ENCODE measurements at places on chromosomes 5 and 9.

DNA sequence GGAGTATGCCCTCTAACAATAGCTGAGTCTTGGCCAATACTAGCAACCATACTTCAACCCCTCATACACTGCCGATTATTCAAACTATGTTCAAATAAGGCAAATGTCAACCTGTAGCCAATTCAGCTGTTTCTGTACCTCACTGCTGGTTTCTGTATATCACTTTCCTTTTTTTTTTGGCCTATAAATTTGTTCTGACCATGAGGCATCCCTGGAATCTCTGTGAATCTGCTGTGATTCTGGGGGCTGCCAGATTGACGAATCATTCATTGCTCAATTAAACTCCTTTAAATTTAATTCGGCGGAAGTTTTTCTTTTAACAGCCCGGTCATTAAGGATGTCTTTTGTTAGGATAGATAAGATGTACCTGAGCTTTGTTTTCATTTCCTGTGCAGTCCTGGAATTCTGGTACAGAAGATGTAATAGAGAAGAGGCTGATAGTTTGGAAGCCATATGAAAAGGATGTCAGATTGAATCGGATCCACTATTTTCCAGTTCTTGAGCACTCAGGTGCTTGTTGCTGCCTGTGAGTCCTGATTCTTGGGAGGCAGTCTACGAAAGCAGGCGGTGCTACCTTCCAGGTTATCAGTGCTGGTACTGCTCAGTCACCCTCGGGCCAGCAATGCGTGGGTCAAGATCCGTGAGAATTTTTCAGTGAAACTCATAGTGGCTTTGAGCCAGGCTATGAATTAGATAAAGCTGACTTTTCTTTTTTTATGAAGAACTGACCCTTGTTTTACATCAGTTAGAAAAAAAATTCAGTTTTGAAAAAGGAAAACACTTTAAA, 106.2 kb upstream of the TUT7 start:
- no peak for DNase-seq

DNA sequence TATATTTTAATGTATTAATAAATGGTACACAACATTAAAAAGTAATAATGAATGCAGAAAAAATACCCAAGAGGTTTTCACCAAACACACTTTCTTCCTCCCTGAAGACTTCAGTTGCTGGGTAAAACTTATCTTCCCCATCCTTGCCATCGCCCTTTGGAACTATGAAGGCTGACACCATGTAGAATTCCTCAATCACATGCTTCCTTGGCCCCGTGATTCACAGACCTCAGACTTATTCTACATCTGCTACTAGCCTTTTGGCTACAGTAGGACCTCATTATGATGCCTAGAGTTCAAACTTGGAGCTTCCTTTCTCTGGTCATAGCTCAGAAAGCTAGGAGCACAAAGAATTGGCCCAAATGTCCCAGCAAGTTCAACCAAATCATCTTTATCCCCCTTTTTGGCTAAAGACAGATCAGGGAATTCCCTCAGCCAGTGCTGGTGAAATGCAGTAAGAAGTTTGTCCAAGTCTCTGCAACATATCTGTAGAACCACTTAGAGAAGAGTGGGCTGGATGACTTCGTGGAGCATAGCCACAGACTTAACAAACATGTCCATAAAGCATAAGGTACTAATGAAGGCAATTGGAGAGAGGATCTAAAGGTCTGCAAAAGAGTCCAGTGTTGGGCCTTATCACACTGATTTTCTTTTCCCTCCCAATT, 253.5 kb downstream of the SEC61B start:
- DNase-seq, result no peak

DNA sequence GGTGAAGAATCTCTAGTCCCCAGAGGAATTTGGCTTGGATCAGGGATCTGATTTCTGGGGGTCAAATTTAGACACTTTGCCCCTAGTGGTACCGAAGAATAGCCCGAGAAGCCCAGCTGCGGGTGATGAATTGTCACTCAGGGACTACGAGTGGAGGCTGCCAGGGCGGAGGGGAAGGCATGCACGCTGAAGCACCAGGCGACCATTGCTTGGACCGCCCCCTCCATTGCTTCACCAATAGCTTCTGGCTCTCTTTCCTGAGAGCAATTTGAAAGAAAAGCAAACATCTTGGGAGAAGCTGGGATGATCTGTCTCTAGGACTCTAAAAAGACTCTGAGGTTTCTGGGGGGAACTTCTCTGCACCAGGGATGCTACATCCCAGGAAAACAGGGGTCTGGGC, 137.6 kb downstream of the CRB2 start:
- no peak for DNase-seq

GRCh38 chr9:113602126-113603047, 138.9 kb downstream of the RGS3 start:
- DNase-seq, result no peak

- DNase-seq, result no peak
Measured at GRCh38 chr5:68673823-68674180, 420.0 kb upstream of the SLC30A5 start.

DNA sequence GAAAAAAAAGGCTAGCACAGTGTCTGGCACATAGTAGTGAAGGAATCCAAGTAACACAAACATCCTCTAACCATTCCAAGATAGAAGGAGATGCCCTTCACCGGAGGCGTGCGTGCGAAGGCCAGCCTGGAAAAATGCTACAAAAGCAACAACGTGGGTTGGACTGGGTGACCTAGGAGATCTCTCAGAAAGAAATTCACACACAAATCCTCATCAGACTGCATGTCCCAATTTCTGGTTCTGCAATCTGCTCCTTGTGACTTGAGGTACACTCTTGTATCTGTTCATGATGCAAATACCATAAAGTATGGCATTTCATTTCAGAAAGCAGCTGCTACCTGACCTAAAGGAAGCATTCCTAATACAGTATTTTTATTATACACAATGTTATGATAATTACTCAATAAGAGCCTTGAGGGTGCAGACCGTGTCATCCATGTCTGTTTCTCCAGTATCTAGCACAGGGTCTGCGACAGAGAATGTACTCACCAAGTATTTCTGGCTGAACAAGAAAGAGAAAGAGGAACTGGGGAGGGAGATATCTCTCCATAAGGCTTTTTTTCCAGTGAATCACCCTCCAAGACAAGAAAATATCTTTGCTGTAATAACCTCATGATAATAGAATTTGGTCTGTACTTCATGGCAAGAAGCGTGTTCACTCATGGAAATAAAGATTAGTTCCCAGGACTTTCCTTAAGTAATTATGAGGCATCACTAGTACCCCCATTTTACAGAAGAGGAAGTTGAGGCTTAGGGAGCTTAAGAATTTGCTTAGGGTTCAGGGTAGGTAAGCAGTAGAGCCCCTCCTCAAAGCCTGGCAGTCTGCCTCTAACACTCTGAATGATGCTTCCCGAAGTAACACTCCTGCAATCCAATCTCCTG, 138.3 kb downstream of the CDK5RAP2 start:
- DNase-seq, result no peak

DNA sequence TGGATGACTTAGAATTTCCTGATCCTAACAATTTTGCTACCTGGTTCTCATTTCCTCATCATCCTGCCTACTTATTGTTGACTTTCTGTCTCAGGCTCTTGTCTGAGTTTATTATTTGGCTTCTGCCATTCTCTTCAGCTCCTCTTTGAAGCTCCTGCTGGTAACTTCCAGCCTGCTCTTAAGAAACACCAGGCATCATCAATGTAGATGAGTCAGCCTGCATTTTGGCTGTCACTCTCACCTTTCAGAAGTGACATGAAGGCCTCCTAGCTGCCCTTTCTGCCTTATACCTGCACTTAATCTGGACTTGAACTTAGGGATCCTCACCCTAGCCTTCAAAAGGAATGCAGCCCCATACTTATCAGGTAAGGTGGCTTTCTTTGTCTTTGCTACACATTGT, 551.8 kb upstream of the ZNF608 start:
- no peak for DNase-seq

GRCh38 chr5:6704361-6704851, 8.8 kb upstream of the TENT4A start:
- no peak for DNase-seq

DNA sequence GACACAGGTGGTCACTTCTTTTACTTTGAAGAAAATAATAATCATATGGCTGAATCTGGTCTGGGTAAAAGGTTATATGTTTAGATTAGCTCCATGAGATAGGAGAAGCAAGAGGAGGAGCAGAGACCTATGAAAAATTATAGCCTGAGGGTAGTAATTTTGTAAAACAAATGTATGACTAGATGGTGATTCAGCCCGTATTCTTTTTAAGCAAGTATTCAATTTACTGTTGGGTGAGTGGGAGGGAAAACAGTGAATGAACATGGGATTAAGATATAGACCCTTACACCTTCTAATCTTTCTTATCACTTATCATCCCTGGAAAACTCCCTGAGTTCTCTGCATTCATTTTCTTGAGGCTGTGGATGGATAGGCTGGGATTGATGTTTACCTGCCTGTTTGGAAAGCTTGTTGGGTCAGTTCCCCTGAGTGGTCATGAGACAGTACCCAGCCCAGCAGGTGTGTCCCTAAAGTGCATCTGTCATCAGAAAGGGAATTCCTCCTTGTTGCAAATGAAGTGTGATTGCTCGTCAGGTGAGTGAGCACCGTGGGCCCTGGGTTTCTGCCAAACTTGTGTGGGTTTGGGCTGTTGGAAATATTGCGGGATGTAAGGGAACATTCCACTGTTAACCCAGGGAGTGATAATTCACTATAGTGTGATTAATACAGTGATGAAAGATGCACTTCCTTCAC, 101.2 kb upstream of the GDNF start:
- DNase-seq, result no peak

GRCh38 chr9:35237311-35237710, 75.5 kb downstream of the UNC13B start:
- DNase-seq, result no peak

- no peak for DNase-seq
Measured at GRCh38 chr9:2170722-2171121, 155.6 kb downstream of the SMARCA2 start.

DNA sequence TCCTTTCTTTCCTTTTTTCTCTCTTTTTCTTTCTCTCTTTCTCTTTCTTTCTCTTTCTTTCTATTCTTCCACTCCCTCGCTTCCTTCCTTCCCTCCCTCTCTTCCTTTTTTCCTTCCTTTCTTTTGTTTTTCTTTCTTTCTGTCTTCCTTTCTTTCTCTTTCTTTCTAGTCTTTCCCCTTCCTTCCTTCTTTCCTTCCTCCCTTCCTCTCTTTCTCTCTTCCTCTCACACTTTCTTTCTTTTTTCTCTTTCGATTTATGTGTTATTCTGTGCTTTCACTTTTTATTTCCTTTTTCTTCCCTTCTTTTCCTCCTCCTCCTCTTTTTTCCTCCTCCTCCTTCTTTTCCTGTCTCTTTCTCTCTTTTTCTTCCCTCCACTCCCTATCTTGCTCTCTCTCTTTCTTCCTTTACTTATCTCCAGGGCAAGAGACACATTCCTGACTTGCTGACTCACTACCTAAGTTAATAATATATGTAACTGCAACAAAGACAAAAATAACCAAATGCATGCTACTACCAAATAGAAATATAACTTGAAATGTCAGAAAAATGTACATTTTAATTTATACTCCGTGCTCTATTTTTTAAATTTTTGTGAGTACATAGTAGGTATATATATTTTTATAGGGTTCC, 445.5 kb downstream of the GABRG2 start:
- DNase-seq, result no peak

GRCh38 chr9:106752581-106752980, 110.4 kb upstream of the ZNF462 start:
- DNase-seq, result no peak

GRCh38 chr5:78430866-78431265, 70.4 kb downstream of the SCAMP1 start:
- no peak for DNase-seq

DNA sequence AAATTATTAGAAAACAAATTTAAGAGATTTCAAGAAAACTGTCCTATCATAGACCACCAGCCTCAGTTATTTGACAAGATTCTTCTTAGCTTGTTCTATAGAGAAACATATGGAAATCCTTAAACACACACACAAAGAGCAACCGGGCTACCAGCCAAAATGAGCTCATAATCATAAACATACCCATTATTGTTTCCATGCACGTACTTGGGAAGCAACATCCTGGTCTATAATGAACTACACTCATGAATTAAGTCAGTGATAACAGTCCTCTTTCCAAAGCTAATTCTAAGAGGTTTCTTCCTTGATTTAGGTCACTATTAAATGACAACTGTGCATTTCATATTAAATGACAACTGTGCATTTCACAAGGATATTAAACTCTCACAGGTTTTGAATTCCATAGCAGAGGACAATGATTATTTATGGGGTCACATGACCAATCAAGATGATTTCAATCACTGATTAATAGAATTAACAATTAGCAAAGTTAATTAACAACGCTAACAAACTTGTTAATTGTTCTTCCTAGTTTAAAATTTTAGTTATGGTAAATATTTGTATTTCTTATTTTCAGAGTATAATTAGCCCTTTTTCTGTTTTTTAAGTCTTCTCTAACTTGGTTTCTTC, 77.0 kb downstream of the OXCT1 start:
- no peak for DNase-seq

DNA sequence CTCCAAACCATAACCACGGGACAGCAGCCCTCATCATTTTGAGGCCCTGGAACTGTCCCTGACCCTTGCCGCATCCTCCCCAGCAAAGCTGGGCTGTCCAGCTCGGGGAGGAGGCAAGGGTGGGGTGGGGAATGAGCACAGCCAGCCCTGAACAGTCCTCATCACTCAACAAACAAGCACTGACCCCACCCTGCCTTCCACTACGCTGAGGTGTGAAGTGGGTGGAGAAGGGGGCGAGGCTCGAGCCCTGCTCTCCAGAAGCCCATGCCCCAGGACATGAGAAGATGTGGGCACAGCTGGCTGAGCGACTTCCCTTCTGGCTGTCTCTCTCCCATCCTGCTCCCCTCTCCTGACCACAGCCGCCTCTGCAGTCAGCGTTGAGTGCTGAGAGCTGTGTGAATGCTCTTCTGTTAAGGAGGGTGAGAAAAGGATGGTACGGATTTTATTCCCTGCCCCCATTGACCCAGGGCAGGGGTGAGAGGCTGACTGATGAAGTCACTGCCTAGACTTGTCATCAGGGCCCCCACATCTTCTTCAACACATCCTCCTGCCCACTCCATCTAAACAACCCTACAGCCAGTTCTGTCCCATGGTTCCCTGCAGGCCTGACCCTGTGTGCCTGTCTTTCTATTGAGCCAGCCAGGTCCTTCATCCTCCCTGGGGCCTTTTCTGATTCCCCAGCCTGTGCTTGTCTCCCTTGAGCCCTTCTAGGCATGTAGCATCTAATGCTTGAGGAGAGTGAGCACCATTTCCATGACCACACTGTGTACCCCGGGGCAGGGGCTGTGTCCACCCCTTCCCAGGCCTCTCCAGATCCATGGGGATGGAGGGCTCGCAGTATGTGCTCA, 276.0 kb downstream of the FSTL4 start:
- DNase-seq, result no peak

Data from 8988T (cell line).